Activated naive CD4-positive, alpha-beta T cell treated with anti-CD3 and anti-CD28 coated beads for 36 hours (primary cell): ENCODE measurements at places on chromosomes 6 and 20.

- no peak for DNase-seq
- H3K36me3 ChIP-seq: no peaks in the 10 kb centered on the region
- H3K4me3 ChIP-seq: no peak overlapping the region
- no peak overlapping the region for H3K27ac ChIP-seq
- H3K4me1 ChIP-seq: no peaks in the 10 kb centered on the region
- H3K27me3 ChIP-seq: peaks cover 9% of the 10 kb centered on the region
Observed at GRCh38 chr20:38620441-38620840, 18.8 kb downstream of the ARHGAP40 start.

GRCh38 chr6:2823104-2823850 lies 18.4 kb downstream of the SERPINB1 start:
- H3K36me3 ChIP-seq: no peaks in the 10 kb centered on the region
- no peak overlapping the region for H3K27ac ChIP-seq
- no peak overlapping the region for H3K4me3 ChIP-seq
- no peak for DNase-seq
- peaks cover 24% of the 10 kb centered on the region for H3K4me1 ChIP-seq
- H3K27me3 ChIP-seq: no peaks in the 10 kb centered on the region

DNA sequence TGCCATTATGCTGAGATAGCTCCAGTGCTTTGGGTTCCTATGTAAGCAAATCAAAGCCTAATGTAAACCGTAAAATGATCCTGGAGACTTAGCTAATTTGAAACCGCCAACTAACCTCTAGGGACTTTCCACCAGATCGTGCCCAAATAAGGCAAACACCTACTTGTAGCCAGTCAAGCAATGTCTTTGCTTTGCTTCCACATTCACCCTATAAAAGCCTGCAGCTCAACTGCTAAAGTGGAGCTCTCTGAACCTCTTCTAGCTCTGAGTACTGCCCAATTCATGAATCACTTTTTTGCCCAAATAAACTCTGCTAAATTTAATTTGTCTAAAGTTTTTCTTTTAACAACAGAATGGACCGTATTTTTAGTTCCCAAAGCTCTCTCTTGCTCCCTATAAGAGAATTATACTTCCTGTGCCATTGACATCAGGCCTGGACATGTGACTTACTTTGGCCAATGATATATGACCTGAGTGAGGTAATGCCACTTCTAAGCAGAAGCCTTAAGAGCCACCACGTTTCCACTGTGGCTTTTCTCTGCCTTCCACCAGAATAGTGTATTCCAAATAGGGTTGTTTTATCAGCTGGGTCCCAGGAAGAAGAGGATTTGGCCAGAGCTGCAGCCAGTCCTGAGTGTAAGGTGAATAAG lies 34.8 kb upstream of the PSMF1 start:
- H3K27ac ChIP-seq: no peak overlapping the region
- H3K4me1 ChIP-seq: peaks cover 32% of the 10 kb centered on the region
- peaks cover 3% of the 10 kb centered on the region for H3K36me3 ChIP-seq

DNA sequence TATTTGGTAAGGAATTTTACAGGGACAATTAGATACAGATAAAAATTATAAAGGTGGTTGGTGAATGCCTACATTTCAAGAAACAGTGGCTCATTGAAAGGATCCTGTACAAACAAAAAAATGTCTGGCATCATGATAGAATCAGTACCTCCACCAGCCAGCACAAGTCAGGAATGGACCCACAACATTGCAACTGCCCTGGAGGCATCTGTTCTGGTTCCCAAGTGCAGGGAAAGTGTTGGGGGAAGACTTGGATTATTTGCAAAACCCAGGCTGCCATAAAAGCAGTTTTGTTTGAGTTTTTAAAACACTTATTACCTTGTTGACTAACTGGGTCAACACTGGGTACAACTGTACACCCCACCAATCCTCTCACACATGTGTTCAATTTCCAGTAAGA lies 24.3 kb downstream of the ARHGAP40 start:
- DNase-seq: no peak
- H3K27me3 ChIP-seq: peaks cover under 1% of the 10 kb centered on the region
- no peaks in the 10 kb centered on the region for H3K4me1 ChIP-seq
- H3K36me3 ChIP-seq: no peaks in the 10 kb centered on the region

DNA sequence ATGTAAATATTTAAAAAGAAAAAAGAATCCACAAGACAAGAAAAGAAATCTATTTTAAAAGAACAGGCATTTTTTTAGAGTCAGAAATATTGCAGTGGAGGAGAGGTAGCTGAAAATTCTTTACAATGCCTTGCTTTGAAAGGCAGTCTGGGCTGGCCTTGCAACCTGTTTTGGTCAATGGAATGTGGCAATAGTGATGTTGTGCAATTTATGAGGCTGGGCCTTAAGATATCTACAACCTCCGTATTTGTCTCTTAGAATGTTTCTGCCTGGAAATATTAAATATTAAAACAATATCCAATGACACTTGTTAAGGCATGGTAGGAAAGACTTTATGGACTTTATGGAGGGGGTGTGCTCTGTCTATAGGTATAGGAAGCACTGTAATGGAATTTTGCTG lies 14.8 kb upstream of the SCGN start:
- H3K4me3 ChIP-seq: no peak overlapping the region
- no peak overlapping the region for H3K27ac ChIP-seq
- H3K36me3 ChIP-seq: no peaks in the 10 kb centered on the region
- H3K27me3 ChIP-seq: peaks cover 22% of the 10 kb centered on the region
